ENCODE measurements at places on chromosomes 3 and 15.

GRCh38 chr3:117736846-117737245 is 1027.3 kb downstream of the TUSC7 start:
- DNase-seq, result no peak

DNA sequence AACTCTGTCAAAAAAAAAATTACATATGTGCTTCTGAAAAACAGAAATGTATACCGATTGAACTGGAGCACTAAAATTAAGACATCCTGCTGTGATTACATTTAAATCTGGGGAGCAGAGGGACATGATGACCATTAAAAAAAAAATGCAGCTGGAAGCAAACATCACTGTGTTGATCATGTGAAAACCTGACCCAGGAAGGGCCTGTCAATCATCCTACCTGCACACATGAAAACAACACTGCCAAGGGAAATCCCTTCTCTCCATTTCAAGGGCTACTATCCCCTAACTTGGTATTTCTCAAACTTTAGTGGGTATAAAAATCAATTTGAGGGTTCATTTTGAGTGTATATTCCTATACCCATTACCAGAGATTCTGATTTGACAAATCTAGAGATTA is 719.9 kb upstream of the CBLB start:
- DNase-seq, result no peak

DNA sequence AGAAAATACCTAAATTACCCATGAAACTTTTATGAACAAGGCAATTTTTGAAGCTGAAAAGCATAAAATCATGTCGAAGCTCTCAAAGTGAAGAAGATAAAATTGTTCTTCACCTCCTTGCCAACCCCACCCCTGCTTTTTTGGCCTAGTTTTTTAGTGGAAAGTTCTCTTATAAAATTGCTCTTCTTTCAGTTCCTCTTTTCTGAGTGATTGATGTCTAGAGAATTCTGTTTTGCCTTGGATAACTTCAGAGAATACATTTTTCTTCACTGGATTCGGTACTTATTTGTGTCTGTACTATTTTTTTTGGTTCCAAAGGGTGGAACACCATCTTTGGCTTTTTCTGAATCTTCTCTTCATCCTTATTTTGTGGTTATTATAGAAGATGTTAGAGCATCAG is 25.0 kb upstream of the PYDC2 start:
- no peak for DNase-seq

DNA sequence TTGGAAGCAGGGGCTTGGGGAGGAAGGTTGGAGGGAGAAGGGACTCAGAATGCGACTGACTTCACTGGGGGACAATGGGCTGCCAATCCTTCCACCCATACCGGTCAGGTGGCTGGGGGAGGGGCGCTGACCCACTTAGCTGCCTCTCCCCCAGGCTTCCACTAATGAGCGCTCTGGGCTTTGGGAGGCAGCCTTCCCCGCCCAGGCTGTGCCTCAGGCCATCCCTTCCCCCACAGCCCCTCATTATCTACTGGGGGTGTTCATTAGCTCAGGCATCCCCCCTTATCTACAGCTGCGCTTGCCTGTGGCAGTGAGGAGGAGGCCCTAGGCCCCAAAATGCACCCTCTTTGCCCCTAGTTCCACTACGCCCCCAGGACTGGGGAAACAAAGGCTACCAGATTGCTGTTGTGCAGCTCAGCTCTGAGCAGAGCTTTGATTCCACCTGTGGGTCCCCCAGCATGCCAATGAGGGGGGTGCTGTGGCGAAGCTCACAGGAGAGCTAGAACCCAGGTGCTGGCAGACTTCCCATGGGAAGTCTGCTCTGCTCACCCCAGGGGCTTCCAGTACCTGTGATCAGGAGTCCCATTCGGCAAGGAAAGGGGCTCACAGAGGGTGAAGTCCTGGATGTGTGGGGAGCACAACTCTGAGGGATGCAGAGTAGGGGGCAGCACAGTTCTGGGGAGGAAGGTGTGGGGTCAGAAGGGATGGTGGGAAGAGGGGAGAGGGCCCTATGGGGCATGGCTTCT is 29.4 kb upstream of the SEMA3F start:
- no peak for DNase-seq

DNA sequence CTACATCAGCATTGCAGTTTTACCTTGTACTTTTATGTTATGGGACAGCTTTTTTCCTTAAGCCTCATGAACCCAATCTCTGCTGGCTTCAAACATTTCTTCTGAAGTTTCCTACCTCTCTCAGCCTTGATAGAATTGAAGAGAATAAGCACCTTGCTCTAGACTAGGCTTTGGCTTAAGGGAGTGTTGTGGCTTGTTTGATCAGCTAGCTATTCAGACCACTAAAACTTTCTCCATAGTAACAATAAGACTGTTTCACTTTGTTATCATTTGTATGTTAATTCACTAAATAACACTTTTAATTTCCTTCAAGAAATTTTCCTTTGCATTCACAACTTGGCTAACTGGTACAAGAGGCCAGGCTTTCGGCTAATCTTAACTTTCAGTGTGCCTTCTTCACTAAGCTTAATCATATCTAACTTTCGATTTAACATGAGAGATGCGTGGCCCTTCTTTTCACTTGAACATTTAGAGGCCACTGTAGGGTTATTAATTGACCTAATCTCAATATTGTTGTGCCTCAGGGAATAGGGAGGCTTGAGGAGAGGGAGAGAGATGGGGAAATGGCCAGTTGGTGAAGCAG is 8.1 kb upstream of the TIGIT start:
- no peak for DNase-seq

DNA sequence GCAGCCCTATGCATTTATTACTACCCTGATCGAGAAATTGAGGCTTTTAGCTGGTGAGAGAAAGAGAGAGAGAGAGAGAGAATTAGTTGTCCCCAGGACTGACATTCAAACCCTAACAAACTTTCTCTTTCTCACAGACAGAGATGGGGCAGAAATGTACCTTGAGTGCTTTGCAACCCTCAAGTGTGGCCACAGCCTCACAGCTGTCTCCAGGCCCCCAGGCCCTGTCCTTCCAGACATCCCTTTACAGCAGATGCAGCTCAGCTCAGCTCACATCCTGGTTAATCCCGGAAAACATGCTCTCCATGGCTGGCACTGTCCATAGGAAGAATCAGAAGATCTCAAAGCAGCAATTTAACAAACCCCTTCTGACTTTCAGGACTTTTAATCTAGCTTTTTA is 67.6 kb downstream of the DCLK3 start:
- DNase-seq, result no peak

- DNase-seq, result no peak
These were observed 10.1 kb downstream of the ARHGAP31 start for GRCh38 chr3:119304201-119304713.

GRCh38 chr3:123781571-123782275 is 102.4 kb downstream of the MYLK start:
- DNase-seq, result no peak

- no peak for DNase-seq
These were observed 1037.9 kb downstream of the EPHA3 start for GRCh38 chr3:90145094-90145860.

- DNase-seq, result no peak
These were observed 28.5 kb downstream of the ACKR4 start for GRCh38 chr3:132625613-132626012.

- no peak for DNase-seq
These were observed 73.1 kb upstream of the SLCO3A1 start for GRCh38 chr15:91780387-91780786.

- no peak for DNase-seq
These were observed 170.2 kb upstream of the SMAD3 start for GRCh38 chr15:66894986-66895780.

DNA sequence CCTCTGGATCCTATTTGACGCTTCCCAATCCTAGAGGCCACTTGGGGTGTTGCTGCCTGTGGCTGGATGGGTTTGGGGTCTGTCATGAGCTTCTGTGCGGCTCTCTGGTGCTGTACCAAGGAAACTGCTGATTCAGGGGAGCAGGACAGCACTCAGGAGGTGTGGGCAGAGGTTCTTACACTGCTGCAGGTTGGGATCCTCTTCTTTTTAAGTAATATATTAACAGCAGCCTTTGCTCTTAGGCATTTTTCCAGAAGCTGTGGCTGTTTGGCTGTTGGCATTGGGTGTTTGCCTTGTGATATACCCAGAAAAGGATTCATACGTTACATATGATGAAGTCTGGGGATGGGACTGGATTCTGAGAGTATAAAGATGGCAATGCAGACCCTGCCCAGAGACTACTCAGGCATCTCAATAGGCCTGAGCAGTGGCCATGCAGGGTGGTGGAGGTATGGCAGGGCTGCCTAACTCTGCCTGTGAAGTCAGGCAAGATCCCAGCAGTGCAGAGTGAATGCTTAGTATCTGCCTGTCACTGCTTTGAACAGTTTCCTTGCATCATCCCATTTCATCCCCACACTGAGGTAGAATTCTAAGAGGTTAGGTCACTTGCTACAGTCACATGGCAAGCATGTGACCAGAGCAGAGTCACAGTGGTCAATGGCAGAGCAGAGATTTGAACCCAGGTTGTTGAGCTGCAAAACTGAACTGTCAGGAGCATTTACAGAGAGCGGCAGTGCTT is 3.9 kb downstream of the ABHD6 start:
- no peak for DNase-seq

GRCh38 chr15:95840004-95840403 is 490.5 kb upstream of the NR2F2 start:
- DNase-seq, result no peak

- no peak for DNase-seq
These were observed 2.0 kb upstream of the PFKFB4 start for GRCh38 chr3:48558493-48559134.

- no peak for DNase-seq
These were observed 238.5 kb downstream of the NSUN3 start for GRCh38 chr3:94301366-94301765.

- DNase-seq, result no peak
These were observed 918.8 kb upstream of the CFAP20DC start for GRCh38 chr3:59968513-59969045.

DNA sequence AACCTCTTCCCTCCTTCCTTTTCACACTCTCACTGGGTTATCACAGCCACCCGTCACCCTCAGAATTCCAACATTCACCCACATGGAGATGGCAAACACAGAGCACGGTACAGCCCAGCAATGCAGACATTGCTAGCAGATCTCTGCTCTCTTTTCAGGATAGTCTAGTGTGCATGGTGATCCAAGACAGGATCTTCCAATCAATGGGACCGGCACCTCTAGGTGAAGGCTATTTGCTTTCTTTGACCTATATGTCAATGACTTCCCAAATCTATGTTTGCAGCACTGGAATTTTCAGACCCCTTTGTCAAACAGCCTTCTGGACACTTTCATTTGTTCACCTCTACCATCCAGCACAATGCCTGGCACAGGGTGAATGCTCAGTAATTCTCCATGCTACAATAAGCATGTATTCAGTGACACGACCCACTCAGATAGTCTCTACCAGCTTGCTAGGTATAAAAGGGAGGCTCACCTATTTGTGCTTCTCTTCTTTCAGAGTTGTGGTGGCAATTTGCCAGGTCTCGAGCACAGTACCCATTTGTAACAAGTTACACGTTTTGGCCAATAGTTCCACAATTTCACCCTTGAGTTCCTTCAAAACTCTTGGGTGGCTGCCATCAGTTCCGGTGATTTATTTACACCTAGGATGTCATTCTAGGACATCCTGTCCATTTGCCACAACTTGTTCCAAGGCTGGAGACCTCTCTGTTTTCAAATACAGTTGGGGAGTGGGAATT is 279.1 kb upstream of the ICE2 start:
- no peak for DNase-seq

DNA sequence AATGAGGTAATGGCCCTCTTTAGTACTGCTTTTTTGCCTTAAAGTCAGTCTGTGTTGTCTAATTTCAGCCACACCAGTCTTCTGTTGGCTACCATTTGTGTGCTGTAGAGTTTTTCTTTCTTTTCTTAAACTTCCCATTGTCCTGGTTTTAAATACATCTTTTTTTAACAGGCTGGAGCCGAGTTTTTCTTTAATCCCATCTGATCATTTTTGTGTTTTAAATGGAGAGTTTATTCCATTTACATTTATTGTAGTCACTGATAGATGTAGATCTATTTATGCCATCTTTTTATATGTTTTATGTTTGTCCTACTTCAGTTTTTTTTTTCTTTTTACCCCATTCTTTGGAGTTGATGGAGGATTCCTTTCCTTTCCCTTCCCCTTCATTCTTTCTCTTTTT is 49.5 kb downstream of the SNRK start:
- DNase-seq, result no peak

- DNase-seq, result no peak
These were observed 132.4 kb upstream of the LPP start for GRCh38 chr3:188021502-188022040.

- no peak for DNase-seq
These were observed 253.1 kb downstream of the CHL1 start for GRCh38 chr3:449711-450110.

DNA sequence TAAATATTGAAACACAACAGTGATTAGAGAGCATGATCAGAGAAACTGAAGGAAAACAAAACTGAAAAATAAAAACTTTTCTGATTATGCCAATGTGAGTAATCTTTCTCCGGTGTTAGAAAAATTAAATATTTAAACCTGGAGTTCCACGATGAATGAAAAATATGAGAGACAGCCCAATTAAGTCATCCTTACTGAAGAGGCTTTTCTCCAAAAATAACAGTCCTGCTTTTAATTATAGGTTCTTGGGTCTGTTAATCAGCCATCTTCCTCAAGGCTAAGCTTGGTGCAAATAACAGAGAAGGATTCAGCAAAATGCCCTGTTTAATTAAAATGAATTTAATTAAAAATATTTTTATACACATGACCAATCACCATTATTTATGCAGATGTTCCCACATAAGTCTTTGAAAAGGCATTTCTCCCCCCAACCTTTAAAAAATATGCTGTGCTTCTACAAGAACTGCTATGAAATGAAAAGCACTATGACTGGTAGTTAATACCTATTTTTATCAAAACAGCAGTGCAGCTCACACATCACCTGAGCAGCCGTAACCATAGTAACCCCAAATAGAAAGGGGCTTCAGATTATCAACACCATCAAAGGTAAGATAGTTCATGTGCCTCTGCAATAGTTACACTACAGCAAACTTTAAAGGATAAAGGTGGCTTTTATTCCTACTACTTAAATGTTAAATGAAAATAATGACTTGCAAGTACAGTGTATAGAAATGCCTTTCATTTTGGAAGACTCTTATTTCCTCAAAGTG is 175.7 kb downstream of the SLC9A9 start:
- no peak for DNase-seq

DNA sequence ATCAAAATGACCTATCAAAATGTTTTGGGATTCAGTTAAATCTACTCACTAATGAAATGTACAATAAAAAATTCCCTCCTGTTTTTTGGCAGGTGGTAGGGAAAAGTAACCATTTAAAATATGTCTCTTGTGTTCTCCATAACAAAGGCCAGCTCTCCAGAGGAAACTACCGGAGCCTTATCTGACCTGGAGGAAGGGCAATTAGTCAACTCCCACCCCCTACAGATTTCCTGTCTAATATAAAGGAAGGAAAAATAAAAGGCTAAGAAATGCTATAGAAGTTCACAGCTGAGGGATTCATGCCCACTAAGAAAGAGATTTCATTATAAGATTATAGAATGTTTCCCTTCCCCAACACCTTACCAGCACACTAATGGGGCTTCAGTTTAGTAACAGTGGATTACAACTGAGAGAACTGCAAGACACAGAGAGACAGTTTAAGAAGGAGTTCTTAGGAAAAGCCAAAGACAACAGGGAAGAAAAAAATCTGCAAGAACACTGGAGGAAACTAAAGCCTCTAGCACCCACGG is 376.5 kb upstream of the KCNMB2 start:
- DNase-seq, result no peak

Data from T1000 (cell line).